ENCODE measurements at places on chromosomes 16 and 17.

DNA sequence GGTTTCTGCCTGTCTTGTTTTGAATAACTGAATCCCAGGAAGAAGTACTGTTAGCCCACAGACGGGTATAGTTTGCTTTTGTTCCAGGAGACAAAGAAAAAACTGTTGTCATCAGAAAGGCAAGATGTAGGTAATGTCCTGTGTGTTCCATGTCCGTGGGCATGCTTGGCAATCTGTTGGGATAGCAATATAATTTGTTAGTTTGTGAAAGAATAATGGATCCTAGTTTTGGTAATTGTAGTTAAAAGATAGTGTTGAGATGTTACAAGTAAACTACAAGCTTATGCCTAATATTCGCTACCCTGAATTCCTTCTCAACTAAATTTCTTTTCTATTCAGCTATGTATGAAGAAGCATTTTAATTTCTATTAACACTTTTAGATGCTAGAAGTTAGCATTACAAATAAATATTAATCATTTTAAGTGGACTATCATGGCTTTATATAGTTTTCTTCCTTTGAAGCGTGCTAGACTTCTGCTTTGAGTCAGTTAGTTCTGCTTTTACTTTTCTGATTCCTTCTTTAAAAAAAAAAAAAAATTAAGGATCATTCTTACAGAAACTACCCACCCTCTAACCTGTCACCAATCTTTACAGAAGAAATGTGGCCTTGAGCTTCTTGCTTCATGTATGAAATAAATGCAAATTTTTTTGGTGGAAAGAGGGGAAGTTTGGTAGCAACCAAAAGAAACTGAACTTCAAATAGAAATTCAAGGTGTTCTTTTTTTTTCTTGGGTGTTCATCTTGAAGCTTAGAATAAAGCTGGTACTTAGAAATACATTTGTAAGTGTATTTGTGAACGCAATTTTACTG, 2.4 kb downstream of the EVI2A start:
- DNase-seq: peak; percentile 82

DNA sequence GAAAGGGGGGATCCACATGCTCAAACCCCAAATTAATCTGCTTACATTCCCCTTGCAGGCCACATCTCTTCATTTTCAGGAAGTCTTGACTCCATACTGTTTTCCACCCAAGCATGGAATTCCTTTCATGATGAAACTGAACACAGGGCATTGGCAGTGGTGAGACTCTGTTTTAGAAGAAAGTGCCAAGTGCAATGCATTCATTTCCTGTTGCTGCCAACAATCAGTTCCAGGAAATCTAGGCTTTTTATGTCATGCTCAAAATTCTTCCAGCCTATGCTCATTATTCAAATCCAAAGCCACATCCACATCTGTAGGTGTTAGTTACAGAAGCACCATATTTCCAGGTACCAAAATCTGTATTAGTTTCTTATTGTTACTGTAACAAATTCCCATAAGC, 4.1 kb downstream of the CCL2 start:
- no peak for DNase-seq

- no peak for DNase-seq
Observed at GRCh38 chr16:5466551-5466950, 369.0 kb upstream of the EEF2KMT start.

DNA sequence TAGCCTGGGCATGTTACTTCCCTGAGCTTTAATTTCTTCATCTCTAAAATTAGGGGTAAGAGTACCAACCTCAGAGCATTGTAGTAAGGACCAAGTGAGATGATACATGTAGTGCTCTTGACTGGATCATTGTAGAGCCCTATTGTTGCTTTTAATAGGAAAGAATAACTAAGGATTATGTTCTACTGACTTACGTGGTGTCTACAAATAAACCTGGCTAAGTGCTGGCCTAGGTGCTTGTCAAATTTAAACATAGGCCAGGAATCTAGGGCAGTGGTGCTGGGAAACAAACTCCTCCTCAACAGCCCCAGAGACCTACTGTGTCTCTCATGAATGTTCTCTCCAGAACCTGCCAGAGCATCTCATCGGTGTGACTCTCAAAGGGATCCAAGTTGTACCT, 69.4 kb downstream of the ABCC12 start:
- no peak for DNase-seq

- DNase-seq: no peak
Observed at GRCh38 chr16:65834688-65835087, 531.8 kb upstream of the CDH5 start.

DNA sequence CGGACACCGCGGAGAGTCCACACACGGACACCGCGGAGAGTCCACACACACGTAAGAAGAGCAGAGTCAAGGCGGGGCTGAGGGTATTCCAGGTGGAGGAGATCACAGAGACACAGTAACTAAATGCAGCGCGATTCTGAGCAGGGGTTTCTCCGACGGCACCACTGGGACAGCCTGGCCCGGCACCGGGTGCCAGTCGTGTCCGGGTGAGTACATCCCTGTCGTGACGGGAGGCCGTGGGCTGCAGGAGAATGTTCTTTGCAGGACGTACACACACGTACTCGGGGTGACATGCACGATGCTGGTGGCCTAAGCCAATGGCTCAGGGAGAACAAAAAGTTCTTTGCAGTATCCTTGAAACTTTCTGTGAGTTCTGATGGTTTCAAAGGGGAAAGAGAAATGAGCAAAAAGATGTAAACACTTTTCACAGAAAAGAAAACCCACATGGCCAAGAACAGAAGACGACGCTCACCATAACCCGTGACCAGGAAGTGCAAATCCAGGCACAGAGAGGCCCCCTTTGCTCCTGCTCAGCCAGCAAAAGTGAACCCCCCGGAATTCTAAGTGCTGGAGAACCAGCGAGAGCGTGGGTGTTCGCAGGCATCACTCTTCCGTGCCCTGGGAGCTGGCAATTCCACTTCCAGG, 53.7 kb upstream of the METRNL start:
- DNase-seq: no peak

- no peak for DNase-seq
Observed at GRCh38 chr17:74018115-74018514, 185.4 kb upstream of the RPL38 start.

- peak; percentile 49 for DNase-seq
Observed at GRCh38 chr17:83080579-83080857, 1.1 kb downstream of the METRNL start.

GRCh38 chr17:47895347-47895855, 635 bp upstream of the SP2 start:
- DNase-seq: peak; percentile 45

DNA sequence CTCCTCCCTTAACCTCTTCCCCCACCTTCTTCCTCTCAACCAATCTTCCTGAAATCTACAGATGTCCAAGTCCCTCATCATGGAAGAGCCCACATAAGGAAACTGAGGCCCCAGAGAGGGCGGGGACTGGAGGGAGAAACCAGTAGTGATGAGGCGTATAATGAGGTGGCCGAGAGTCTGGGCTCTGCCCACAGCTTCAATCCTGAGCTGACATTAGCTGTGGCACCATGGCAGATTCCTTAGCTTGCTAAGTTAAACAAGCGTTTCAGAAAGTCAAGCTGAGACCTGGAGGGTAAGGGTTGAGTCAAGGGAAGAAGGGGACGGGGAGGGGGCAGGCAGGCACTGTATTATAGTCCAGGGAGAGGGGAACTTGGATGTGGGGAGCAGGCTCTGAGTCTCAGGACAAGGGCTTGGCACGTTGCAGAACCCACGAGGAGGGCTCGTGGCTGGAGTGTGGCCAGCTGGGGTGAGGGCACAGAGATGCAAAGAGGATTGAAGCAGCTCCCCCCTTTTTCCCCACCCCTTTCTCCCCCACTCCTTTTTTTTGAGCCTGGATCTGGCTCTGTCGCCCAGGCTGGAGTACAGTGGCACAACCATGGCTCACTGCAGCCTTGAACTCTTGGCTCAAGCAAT, 13.3 kb downstream of the ARHGAP23 start:
- no peak for DNase-seq

All from inflammatory macrophage treated with lipopolysaccharide for 4 hours (primary cell).